ENCODE measurements at places on chromosomes 4 and X.
A peak's percentile ranks its signal among the peaks of the same experiment; 100 is the strongest.

GRCh38 chr4:142040043-142040442 is 403.7 kb downstream of the IL15 start:
- no peak for DNase-seq

GRCh38 chr4:6480534-6481088 is 8.2 kb upstream of the PPP2R2C start:
- no peak for DNase-seq

DNA sequence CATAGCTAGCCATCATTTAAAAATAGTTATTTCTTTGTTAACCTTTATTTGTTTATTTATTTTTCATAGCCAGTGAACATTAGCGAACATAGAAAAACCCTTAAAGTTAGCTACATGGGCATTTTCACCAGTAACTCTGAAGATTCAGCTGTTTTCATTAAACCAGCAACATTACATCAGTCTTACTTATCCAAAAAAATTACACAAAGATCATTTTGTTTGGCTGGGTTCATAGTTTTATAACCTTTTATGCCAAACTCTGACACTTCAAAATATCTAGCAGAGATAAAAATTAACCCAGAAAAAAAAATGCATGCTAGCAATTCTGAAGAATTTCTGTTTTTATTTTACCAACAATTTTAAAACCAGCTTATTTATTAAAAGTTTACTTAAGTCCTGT is 784.1 kb downstream of the PCDH18 start:
- no peak for DNase-seq

GRCh38 chr4:87461281-87461700 is 38.9 kb downstream of the NUDT9 start:
- no peak for DNase-seq

DNA sequence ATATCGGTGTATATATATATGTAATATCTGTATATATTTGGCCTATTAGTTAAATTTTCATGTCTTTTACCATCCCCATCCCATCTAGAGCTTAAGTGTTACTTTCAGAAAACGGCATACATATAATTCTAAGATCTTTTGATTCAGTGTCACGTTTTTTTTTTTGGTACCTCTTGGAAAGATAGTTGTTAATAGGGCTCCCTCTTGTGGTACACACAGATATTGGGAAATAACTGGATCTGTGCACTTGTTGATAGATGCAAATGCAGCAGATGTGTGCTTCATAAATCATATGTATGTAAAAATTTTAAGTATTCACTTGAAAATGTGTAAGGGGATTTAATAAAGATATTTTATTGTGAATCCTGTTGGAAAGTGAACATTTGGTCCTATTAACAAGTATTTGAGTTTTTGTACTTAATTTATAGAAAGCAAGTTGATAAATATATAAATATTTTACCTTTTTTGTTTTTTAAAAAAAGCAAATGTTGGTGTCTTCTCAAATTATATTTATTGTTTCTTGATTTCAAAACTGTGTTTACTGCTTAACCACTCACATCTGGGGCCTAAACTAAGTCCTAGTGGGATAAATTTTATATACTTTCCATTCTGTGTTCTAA is 74.7 kb downstream of the PAQR3 start:
- DNase-seq = peak; percentile 2

- no peak for DNase-seq
Observed at GRCh38 chr4:152422817-152423320, 113.0 kb downstream of the FBXW7 start.

- DNase-seq = no peak
Observed at GRCh38 chr4:7573576-7574091, 138.9 kb upstream of the PSAPL1 start.

GRCh38 chr4:89358935-89359638 is 51.5 kb upstream of the GPRIN3 start:
- DNase-seq = no peak

GRCh38 chr4:8316911-8317351 is 47.4 kb downstream of the HTRA3 start:
- no peak for DNase-seq

GRCh38 chr4:81398379-81398778 is 73.3 kb downstream of the RASGEF1B start:
- DNase-seq = no peak

DNA sequence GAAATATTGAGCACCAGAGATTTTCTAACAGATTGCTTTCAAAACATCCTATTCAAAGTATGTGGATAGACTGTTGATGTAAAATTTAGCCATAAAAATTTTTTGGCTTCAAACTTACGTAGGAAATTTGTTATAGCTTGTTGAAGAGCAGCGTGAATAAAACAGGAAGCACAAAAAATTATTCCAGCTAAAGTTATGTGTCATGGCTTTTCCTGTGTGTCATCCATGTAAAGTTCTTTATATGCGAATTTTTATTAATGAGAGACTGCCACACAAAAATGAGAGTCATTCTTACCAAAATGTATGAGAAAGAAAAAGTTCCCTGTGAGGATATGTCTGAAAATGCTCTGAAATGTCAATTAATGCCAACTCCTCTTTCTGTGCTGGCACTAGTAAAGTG is 19.5 kb downstream of the EPGN start:
- DNase-seq = no peak

DNA sequence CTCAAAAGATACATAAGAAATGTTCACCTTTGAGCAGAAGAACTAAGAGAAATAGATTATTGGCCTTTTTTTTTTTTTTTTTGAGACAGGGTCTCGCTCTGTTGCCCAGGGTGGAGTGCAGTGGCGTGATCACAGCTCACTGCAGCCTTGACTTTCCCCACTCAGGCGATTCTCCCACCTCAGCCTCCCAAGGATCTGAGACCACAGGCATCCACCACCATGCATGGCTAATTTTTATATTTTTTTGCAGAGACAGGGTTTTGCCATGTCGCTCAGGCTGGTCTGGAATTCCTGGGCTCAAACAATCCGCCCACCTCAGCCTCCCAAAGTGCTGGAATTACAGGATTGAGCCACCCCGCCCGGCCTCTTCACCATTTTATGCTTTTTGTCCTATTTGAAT is 2.9 kb upstream of the TLR6 start:
- DNase-seq = no peak

DNA sequence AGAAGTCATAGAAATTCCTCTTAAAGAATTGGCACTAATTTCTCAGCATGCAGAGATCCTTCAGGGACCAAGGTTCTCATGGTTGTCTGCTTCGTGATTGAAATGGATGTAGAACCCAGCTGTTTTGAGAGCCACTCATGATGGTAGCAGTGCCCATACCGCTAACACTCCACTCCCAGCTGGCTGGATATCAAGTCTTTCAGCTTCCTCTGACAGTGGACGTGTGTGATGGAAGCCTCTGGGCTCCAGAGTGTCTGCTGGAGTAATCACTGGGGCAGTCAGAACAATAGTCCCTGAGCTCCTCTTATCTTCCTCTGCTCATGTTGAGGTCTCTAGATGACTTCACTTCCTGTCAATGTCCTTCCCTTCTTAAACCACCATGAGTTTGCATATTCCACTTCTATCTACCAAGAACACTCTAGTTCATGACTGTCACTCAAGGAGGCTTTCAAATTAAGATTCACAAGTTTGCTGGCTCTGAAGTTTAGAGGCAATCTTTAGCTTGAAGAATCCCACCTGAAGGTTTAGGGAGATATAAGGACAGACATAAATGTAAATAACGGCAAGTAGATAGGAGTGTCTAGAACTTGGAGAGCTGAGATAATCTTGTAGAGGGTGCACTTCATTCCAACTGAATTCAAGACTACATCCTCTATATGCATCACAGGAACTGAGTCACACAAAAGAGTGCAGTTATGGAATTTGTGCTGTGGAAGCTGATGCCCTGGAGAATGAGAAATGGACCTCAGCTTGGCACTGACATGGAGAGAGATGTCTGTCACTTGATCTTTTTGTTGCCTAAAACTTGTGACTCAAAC is 64.5 kb upstream of the WDR1 start:
- peak; percentile 35 for DNase-seq

- no peak for DNase-seq
Observed at GRCh38 chr4:118769161-118769560, 66.8 kb downstream of the SEC24D start.

DNA sequence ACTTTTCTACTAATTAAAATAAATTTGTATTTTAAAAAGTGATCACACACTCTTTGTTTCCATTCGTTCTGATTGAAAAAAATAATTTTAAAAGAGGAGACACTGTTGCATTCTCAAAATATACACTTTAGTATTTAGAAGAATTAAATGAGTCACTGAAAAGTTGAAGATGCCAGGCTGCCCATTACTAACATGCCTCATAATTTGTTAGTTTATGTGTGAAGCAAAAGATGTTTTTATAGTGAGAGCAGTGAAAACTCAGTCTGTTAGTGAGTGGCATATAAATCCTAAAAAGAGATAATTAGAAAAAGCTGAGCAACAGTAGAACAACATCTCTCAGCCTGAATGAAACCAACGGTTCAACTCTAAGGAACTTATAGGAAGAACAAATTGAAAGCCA is 143.4 kb downstream of the CDS1 start:
- DNase-seq = no peak

DNA sequence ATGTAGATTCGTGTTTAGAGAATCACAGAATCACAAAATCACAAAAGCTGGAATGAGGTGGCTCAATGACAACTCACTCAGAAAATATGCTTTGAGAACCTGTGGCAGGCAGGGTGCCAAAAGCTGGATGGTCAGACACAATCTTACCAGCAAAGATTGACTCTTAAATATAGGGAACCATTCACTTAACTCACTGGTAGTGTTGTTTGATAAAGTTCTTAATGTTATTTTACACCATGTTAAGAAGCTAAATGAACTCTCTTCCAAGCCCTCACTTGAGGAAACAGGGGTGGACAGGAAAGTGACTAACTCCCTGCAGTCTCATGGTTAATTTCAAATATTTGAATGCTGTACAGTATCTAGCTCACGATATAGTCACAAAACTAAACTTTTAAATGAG is 5.7 kb upstream of the SCOC start:
- no peak for DNase-seq

DNA sequence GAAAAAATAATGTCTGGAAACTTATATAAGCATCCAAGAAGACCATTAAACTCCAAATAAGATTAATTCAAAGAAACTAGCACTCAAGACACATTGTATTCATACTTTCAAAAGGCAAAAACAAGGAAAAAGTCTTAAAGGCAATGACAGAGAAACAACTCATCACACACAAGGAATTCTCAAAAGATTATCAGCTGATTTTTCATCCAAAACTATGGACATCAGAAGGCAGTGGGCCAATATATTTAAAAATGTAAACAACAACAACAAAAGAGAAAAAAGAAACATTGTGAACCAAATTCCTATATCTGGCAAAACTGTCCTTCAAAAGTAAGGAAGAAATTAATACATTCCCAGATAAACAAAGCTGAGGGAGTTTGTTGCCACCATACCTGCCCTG is 711.4 kb upstream of the GALNTL6 start:
- no peak for DNase-seq

DNA sequence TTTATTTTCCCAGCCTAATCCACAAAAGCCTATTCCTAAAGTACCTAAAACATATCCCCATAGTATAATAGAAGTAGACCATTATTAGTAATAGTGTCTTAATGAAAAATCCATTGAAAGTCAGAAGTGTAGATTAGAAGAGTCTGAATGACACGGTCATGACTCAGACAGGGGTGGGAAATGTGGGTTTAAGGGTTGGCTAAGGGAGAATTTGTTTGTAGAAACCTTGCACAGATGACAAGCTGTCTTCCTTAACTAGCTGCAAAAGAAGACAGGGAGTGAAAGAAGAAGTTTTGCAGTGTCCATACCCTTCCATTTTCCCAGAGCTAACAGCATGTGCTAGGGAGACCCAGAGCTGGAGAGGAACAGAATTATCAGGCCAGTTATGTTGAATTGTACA is 242.7 kb upstream of the ETNPPL start:
- no peak for DNase-seq

- DNase-seq = no peak
Observed at GRCh38 chr4:28310926-28311325, 1450.3 kb downstream of the STIM2 start.

- peak; percentile 38 for DNase-seq
Observed at GRCh38 chrX:49754233-49754857, 58.6 kb upstream of the PAGE1 start.

DNA sequence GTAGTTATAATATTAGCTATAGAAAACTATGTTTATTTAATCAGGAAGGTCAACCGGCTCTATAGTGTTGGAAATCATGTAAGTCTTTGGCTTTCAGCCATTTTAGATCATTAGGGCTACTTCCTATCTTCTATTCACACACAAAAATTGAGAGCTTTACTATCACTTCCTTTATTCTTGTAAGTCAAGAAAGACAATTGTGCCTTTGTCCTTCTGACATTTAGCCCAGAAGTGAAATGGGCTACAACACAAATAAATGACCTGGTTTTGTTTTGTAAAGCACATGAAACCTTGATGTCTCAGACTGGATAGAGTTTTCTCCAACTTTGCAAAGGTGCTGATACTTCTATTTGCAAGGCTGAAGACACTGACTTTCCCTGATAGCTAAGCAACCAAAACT is 122.4 kb upstream of the ACSL4 start:
- DNase-seq = no peak
